ENCODE measurements at places on chromosomes 1 and 21. TPM values are rescaled to one million over a fixed set of nuclear protein-coding genes. Genes with fewer than 3 reads are reported as not detected.

C1orf198 gene
- 98.4 TPM for total RNA-seq

CELF3 gene
- total RNA-seq = 0.10 TPM

DNA sequence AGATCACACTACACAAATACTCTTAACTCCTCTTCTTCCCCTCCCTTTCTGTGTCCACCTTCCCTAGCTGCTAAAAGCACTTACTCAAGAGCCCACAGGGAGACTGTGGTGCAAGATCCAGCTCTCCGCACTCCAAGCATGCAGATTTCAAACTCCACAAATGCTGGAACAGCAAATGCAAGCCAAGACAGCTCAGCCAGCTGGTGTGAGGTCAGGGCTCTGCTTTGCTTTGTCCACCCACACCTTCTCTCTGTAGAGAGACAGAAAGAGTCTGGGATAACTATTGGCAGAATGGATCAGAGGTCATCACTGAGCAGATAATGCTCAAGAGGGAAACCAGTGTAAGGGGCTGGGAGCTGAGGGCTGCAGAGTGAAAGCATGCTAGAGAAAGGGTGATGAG, 45.2 kb upstream of the DPT start:
- no peak for DNase-seq

DNA sequence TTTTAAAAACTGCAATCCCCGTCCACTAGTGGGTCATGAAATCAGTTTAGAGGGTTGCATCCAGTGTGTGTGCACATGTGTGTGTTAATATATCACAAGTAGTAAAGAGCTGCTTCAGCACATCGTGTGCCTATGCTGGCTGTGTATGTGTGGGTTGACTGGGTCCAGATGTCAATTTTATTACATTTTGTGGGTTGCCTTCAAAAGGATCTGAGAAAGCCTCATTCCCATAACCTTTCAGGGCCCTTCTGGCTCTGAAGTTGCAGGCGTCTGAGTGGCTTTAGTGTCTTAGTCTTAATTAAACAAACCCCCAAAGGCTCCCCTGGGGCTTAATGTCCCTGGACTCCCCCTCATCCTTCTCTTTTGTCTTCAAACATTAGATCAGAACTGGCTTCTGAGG, 19.8 kb downstream of the PLA2G2D start:
- no peak for DNase-seq

DNA sequence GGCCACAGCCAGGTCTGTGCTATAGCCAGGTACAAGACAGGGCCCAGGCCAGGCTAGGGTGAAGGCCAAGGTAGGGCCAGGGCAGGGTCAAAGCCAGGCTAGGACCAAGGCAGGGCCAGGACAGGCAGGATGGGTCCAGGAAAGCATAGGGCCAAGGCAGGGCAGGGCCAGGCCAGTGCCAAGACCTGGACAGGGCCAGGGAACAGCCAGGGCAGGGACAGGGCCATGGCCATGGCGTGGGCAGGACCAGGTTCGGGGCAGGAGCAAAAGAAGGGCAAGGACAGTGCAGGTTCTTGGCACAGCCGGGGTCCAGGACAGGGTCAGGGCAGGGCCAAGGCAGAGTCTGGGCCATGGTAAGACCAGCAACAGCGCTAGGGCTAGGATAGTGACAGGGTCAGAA, 153.4 kb downstream of the LIPI start:
- peak; percentile 64 for DNase-seq

DNA sequence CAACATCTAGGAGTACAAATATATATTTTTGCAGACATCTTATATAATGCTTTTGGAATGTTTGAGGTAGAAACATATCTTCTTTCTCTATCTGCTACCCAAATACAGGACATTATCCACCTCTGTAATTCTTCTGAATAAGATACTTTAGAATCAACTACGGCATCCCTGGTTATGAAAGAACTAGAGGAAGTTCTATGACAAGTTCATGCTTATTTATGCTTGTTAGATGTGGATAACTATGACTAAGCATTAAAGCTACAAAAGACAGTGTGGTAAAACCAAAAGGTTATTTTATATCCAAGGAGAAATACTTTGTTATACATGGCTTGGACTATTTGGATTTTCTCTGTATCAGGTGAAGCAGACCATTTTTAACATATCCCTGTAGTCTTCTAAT, 894.0 kb downstream of the KCNT2 start:
- no peak for DNase-seq

- no peak for DNase-seq
These were observed 110.1 kb downstream of the TRABD2B start for GRCh38 chr1:47887060-47887459.
